ENCODE measurements at places on chromosomes 12 and 14.

- no peak for DNase-seq
Measured at GRCh38 chr12:96919510-96920210, 12.6 kb downstream of the NEDD1 start.

- DNase-seq = no peak
Measured at GRCh38 chr12:88518863-88519403, 61.3 kb downstream of the KITLG start.

DNA sequence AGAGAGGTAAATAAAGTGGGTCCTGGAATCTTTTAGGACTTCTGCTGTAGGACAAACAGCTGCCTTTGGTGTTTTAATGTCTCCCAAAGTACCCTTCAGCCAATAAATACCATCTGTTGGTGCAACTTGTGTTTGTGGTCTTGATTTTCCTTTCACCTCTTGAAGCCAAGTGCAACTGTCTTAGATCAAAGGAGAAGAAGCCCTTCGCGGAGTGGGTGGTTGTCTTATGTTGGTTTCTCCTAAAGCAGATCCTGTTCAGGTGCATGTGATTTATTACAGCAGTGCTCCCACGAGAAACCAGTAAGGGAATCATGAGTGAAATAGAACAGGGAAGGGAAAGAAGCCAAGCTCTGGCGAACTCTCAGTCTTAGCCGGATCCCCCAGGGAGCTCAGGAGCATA, 27.7 kb downstream of the HRK start:
- DNase-seq = no peak

- DNase-seq = no peak
Measured at GRCh38 chr12:57616383-57617101, 5.3 kb downstream of the ARHGEF25 start.

GRCh38 chr14:52318062-52318461, 4.0 kb downstream of the PTGER2 start:
- DNase-seq = no peak

DNA sequence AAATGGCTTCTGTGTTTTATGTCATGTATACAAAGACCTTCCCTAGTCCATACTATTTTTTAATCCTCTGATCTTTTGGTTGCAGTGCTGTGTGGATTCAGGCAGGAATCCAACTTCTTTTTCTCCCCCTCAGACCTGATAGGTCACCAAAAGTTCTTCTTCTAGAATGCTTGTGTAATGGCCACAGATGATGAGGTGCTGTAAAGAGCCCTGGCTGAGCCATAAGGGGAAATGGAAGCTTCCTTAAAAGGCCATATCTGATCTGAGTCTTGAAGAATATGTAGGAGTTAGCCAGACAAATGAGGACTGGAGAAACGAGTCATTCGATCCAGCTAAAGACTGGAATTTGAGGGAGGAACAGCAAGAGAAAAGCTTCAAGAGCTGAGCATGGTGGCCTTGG, 353.9 kb downstream of the PCNX1 start:
- no peak for DNase-seq

DNA sequence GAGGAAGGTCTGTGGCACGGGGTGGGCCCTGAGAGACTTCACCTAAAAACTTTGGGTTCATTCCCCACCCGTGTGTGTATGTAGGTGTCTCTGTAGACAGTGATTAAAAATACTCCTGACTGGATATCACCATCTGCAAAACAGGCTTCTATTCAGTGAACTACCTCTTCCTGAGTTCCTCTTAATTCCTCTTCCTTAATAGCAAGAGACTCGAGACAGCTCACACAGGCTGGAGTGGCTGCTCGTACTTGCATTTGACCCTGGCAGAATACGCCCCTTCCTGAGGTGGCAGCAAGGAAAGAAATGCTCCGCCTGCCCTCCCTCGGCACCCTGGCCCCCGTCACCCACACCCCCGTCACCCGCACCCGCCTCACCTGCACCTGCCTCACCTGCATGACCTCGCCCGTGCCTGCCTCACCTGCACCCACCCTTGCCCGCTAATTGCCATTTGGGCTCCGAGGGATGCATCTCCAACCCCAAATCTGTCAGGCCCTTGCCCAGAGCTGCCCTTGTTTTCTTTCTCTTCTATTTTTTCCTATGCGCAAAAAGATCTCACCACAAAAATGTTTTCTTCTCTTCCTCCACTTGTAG, 90.0 kb downstream of the FBXL14 start:
- DNase-seq = no peak

DNA sequence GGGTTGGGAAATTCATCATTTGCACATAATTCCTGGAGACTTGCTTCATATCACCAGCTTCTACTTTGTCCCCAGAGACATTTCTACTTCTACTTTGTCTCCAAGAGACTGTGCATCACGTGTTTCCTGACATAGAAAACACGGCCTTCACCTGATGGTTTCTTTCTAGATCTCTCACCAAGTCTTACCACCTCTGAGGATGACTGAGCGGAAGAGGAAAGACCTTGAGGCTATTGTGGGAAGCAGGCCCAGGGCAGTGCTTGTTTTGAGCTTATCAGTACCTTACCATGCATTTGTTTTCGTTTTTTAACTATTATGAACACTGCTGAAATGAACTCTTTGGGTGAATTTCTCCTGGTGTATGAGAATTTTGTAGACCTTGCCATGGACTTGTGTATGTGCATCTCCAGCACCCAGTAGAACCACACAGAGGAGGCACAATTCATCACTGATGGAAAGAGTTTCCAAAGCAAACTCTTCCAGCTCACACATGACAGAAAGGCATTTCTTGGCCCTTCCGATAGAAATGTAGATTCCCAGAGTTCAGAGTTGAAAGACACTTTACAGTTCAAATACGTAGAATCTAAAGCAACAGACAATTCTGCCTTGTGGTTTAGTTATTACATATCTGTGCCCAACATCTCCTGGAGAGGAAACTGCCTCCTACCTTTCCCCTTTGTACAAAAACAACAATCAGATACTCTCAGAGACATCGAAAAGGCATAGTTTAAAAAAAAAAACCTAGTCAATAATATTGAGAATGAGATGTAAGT, 434.7 kb downstream of the FUT8 start:
- DNase-seq = no peak

DNA sequence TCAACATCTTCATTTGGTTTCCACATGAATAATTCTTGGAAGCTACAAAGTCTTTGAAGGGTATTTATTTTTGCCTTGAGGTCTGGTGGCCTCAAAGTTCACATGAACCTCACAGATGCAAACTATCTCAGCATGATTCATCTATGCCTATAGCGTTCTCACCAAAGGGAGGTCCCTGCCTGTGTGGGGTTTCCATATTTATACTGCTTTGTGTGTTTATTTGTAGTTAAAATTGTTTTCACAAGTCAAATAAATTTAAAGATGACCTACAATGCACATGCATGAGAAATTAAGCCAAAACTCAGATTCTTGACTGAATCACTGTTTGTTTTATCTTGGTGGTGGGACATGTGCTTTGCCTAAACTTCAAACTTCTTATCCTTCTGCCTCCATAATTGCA, 176.7 kb downstream of the PPM1H start:
- no peak for DNase-seq

- peak; percentile 11 for DNase-seq
Measured at GRCh38 chr12:116712458-116713303, 25.2 kb downstream of the SPRING1 start.

DNA sequence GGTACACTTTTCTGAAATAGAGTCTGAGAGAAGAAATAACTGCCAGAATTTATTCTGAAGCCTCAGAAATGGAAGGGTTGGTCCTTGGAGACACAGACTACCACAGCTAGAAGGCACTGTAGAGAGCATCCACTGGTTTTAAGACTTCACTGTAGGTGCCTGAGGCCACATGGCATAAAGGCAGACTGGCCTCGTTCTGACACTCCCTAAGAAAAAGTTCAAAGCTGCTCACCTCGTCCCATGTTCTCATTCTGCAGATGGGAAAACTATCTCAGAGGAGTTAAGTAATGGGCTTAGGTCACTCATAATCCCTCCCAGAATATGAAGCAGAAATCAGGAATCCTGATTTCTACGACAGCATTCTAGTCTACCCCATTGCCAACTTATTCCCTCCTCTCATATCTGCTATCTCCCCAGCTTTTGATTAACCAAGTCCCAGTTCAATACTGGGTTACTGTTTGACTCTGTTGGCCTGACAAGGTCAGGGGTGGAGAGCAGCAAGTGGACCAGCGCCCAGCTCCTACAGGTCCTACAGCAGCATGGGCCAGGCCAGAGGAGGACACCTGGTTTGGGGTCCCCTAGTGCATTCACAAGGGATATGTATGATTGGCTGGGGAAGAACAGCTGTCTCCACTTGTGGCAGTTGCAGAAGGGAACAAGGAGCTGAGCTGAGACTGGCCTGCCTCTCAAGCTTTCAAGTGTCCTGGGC, 3.7 kb downstream of the ITGA5 start:
- DNase-seq = no peak

GRCh38 chr14:64720131-64720576, 15.9 kb downstream of the PLEKHG3 start:
- DNase-seq = peak; percentile 69

GRCh38 chr14:68688872-68689371, 103.9 kb downstream of the ZFP36L1 start:
- no peak for DNase-seq

DNA sequence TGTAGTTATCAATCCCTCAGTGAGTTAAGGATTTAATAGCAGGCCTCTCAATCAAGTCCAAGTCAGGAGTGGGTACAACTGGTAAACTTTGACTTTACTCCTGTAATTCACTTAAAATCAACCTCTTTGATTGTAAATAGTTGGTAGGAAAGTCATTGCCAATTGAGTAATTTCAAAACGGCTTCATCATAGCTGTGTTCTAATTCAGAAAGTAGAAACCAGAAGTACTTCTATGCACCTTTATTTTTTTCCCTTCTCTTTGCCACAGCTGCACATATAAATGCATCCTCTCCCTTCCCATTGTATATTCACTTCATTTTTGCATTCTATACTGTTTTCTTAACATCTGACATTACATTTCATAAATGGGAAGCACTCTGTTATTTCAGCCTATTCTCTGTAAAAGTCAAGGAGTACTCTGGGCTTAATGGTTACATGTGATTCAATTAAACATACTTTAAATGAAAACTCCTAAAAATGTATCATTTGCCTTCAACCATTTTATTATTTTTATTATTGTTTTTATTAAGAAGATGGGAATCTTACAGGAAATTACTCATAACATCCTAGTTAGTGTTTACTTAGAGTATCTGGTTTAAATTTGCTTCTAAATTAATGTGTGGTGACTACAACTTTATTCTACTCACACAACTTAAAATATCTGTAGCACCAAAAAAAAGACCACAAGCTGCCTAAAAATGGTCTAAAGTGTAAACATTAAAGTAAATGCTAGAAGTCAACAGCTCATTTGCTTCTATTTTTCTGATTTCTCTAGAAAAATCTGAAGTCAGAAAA, 171.2 kb downstream of the CEP128 start:
- no peak for DNase-seq

DNA sequence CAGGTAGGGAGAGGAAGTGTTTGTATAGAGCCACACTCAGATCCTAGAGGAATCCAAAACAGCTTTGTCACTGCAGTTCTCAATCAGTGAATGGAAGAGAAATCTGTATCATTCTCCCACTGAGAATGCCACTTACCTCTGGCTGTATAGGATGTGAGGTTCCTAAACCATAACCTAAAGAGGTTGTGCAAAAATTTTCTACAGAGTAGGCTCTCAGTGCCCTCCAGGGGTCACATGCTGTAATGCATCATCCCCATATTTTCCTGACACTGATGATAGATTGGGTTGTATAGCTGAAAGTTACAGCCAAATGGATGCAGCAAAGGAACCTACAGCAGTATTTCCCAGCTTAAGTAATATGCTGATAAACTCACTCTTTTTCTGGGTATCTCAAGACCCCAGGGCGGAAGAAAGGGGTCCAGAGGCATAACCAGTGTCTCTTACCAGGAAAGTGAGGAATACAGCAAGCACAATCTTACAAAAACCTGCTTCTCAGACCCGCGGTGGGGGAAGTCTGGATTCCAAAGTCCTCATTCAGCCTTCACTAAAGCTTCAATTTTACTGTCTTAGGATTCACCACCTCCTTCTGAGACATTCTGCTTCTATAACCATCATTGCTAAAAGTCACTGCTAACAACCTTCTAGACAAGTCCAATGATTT, 3.8 kb downstream of the BCDIN3D start:
- DNase-seq = peak; percentile 22

DNA sequence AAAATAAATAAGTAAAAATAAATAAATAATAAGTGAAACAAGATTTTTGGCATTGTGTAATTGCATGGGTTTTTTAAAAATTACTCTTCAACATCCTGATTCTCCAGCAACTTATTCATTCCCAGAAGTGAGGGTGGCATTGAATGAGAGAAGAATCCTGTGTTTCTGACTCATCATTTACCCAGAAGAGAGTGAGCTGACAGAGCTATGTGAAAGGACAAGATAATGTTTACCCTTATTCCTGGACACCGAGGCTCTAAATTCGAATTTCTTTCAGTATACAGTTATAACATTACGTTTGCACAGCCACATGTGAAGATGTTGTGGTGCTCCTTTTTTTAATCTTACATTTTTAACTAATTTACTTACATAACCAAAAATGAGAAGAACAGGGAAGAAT, 36.4 kb downstream of the BBS10 start:
- no peak for DNase-seq

- no peak for DNase-seq
Measured at GRCh38 chr14:81963846-81964245, 430.2 kb upstream of the SEL1L start.

DNA sequence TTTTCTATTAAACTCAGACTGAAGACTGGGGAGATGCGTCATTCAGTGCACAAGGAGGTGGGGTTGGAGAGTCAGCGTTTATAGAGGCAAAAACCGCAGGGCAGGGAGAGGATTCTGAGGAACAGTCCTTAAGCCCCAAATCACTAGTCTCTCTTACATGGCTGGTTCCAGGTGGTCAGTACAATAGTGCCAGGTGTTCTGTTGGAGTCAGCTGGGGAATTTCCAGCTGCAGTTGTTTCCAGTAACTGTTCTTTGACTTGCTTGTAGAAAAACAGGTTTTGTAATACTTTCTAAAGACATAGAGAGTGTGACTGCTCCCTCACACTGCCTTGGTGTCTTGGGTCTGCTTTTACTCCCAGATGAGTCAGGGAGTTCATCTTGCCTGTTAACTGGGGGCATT, 192.2 kb downstream of the TMTC3 start:
- no peak for DNase-seq

- no peak for DNase-seq
Measured at GRCh38 chr12:110548678-110549077, 34.4 kb downstream of the PPTC7 start.

DNA sequence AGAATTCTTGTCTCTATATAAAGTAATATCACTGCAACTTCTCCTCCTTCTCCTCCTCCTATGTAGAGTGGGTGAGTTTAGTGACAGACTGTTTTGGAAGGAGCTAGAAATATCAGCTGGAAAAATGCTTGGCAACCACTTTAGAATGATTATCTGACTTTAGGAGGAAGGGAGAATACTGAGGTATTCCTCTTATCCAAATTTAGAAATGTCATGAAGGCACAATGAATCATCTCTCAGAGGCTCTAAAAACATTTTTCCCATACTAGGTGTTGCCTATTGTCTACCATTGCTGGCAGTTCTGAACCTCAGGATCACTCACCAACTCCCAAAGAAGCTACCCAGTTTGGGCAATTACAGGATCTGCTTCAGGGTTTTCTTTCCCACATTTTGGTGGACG, 306.6 kb upstream of the ATP2B1 start:
- no peak for DNase-seq
